Smooth muscle cell of the coronary artery (primary cell): ENCODE measurements at places on chromosomes 1 and 21. TPM values are rescaled to one million over a fixed set of nuclear protein-coding genes. Genes with fewer than 3 reads are reported as not detected.

RNF207 gene
- 4.6 and 22.5 TPM in 2 replicates for total RNA-seq

ARHGAP30 gene
- under 0.01 TPM in 1 of 2 replicates, not detected in the other for total RNA-seq

TMEM59 gene
- total RNA-seq: 312 and 606 TPM in 2 replicates

SLC27A3 gene
- total RNA-seq: 4.4 and 38.0 TPM in 2 replicates

DNAJC6 gene
- total RNA-seq: 1.8 and 3.1 TPM in 2 replicates

PHTF1 gene
- total RNA-seq: 16.4 and 26.1 TPM in 2 replicates

OR14K1 gene
- total RNA-seq: not detected in 2 replicates

TNFRSF1B gene
- 0.68 and 4.7 TPM in 2 replicates for total RNA-seq

FCRL4 gene
- not detected in 2 replicates for total RNA-seq

ANKRD34A gene
- total RNA-seq: 0.15 and 0.35 TPM in 2 replicates

PLA2G2D gene
- total RNA-seq: not detected in 2 replicates

FMO5 gene
- total RNA-seq: 0.75 and 1.2 TPM in 2 replicates

OR2L5 gene
- total RNA-seq: not detected in 2 replicates

GMEB1 gene
- total RNA-seq: 5.6 and 7.5 TPM in 2 replicates

AMY2A gene
- total RNA-seq: not detected in 2 replicates

FPGT gene
- total RNA-seq: 7.8 and 8.2 TPM in 2 replicates

SAMD11 gene
- total RNA-seq: 0.23 and 4.4 TPM in 2 replicates

SLC44A5 gene
- under 0.01 and 0.83 TPM in 2 replicates for total RNA-seq

FALEC gene
- total RNA-seq: 0.23 and 0.70 TPM in 2 replicates

TSSK3 gene
- 0.15 and 0.59 TPM in 2 replicates for total RNA-seq

FGR gene
- not detected in 2 replicates for total RNA-seq

COQ8A gene
- 4.3 and 20.1 TPM in 2 replicates for total RNA-seq

WDR47 gene
- total RNA-seq: 13.3 and 14.6 TPM in 2 replicates

SMIM12 gene
- total RNA-seq: 14.2 and 31.4 TPM in 2 replicates

DDAH1 gene
- total RNA-seq: 17.8 and 32.2 TPM in 2 replicates

ATP1A4 gene
- not detected in 2 replicates for total RNA-seq

SH3D21 gene
- total RNA-seq: 2.7 and 3.2 TPM in 2 replicates

CD247 gene
- total RNA-seq: 0.12 TPM in 1 of 2 replicates, not detected in the other

ITGB2 gene
- total RNA-seq: 0.30 TPM in 1 of 2 replicates, not detected in the other

EPHA10 gene
- not detected in 2 replicates for total RNA-seq

GBP6 gene
- total RNA-seq: not detected in 2 replicates

NOS1AP gene
- total RNA-seq: 0.08 TPM in 1 of 2 replicates, not detected in the other

METTL18 gene
- 2.1 and 6.9 TPM in 2 replicates for total RNA-seq

SPATA46 gene
- total RNA-seq: not detected in 2 replicates

SPATA6 gene
- total RNA-seq: 3.8 and 5.9 TPM in 2 replicates

FAM72B gene
- total RNA-seq: 0.90 and 2.1 TPM in 2 replicates

PDPN gene
- 0.23 and 51.0 TPM in 2 replicates for total RNA-seq

NUAK2 gene
- total RNA-seq: 0.70 and 6.2 TPM in 2 replicates

SV2A gene
- total RNA-seq: 8.1 and 13.8 TPM in 2 replicates

ALG14 gene
- total RNA-seq: 1.7 and 1.8 TPM in 2 replicates

PLEKHG5 gene
- total RNA-seq: 7.0 and 36.6 TPM in 2 replicates

CFHR4 gene
- not detected in 2 replicates for total RNA-seq

DDR2 gene
- total RNA-seq: 89.6 and 276 TPM in 2 replicates

DNASE2B gene
- total RNA-seq: not detected in 2 replicates

PODN gene
- 4.1 and 173 TPM in 2 replicates for total RNA-seq

TNFRSF8 gene
- 0.08 and 0.23 TPM in 2 replicates for total RNA-seq

HOOK1 gene
- total RNA-seq: 1.5 TPM in 1 of 2 replicates, not detected in the other

KCNE2 gene
- not detected in 2 replicates for total RNA-seq

IL19 gene
- total RNA-seq: not detected in 2 replicates

OR2T2 gene
- total RNA-seq: not detected in 2 replicates

C1orf167 gene
- total RNA-seq: 1.6 TPM in 1 of 2 replicates, not detected in the other

ANGPTL3 gene
- total RNA-seq: not detected in 2 replicates

GNG12 gene
- 70.4 and 130 TPM in 2 replicates for total RNA-seq

HES4 gene
- total RNA-seq: 1.9 and 19.8 TPM in 2 replicates
